ENCODE measurements at places on chromosomes 6 and 20.

- DNase-seq: no peak
Measured at GRCh38 chr6:130780122-130780521, 47.1 kb upstream of the SMLR1 start.

DNA sequence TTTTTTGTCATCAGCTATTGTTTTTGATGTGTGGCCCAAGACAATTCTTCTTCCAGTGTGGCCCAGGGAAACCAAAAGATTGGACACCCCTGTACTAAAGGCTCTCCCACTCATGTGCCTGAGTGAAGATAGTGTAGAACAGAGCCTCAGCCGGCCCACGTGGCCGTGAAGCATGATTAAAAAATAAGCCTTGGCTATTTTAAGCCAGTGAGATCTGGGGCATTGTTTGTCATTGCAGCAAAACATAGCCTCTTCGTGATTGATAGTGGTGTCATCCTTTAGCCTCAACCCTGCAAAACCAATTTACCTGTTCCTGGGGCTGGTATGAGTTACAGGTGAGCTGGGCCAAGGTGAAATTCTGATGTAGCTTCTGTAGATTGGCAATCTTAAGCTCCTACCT lies 85.3 kb downstream of the TULP4 start:
- no peak for DNase-seq

GRCh38 chr6:107870381-107870780 lies 46.3 kb upstream of the SCML4 start:
- peak; percentile 80 for DNase-seq

- DNase-seq: no peak
Measured at GRCh38 chr6:145763742-145764141, 28.4 kb upstream of the EPM2A start.
